ENCODE measurements at places on chromosomes 12 and 14.

- DNase-seq = no peak
Measured at GRCh38 chr12:79114896-79115295, 250.3 kb downstream of the SYT1 start.

GRCh38 chr14:91649930-91650329 lies 82.0 kb downstream of the CATSPERB start:
- DNase-seq = no peak

DNA sequence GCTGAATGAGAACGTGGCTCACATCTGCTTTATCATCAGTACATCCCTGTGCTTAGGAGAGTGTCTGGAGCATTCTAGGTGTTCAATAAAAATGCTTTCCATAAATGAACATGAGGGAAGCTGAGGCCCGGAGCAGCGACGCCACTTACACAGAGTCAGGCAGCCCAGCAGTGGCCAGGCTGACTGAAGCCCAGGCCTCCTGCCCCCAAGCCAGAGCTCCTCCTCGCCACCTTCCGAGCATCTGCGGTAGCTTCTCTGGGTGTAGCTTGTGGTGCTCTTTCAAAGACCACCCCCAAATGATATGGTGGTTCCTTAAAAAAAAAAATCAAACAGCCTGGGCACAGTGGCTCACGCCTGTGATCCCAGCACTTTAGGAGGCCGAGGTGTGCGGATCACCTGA lies 88.8 kb downstream of the FBXL14 start:
- DNase-seq = no peak

GRCh38 chr12:131852551-131853299 lies 24.5 kb downstream of the MMP17 start:
- DNase-seq = no peak

GRCh38 chr12:104454997-104455396 lies 1.8 kb upstream of the CHST11 start:
- DNase-seq = no peak

GRCh38 chr12:79690142-79690637 lies 574 bp downstream of the PAWR start:
- no peak for DNase-seq

DNA sequence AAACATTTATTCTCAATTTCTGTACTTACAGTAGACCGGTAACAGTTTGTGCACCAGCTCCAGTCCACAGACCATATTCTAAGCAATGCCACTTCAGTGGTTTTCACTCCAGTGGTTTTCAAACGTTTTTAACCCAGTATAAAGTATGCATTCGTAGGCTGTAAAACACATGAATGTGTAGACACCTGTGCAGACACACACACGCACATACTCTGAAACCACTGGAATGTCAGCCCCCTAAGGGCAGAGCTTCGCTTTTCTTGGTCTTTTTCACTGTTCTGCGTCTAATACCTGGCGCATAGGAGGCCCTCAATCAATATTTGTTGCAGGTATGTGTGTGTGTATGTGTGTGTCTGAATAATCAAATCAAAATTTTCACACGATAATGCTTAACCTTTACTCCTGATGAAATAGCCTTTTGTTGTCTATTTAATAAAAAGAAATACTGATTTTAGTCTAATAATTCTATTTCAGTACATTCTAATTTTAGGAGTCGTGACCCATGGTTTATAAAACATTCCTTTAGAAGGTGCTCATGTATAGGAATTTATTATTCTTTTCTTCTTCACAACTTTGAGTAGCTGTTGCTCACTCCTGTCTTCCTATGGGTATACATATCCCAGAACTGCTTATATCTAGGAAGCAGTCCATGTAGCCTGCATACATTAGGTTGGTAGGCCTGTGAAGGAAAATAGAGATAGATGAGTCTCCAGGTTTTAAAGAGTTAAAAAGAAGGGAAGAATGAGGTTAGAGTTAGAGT lies 73.6 kb upstream of the REP15 start:
- DNase-seq = no peak

- DNase-seq = no peak
Measured at GRCh38 chr12:58888131-58888783, 32.0 kb downstream of the LRIG3 start.

DNA sequence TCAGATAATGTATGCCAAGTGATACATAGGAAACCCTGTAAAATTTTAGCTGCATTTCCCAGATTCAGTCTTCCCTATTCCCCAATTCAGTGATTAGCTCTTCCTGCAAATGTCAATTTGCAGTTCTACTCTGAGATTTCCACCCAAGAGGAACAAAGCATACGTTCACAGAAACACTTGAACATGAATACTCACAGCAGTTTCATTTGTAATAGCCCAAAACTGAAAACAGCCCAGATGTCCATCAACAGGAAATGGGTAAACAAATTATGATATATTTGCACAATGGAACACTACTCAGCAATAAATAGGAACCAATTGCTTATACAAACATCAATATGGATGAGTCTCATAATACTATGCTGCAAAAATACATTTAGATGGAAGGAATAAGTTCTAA lies 194.2 kb downstream of the GXYLT1 start:
- DNase-seq = no peak
